Ureter (tissue), 1 donor: ENCODE measurements at places on chromosomes 1 and 21.

GRCh38 chr1:79074975-79075374 is 68.4 kb upstream of the ADGRL4 start:
- no peak for DNase-seq

DNA sequence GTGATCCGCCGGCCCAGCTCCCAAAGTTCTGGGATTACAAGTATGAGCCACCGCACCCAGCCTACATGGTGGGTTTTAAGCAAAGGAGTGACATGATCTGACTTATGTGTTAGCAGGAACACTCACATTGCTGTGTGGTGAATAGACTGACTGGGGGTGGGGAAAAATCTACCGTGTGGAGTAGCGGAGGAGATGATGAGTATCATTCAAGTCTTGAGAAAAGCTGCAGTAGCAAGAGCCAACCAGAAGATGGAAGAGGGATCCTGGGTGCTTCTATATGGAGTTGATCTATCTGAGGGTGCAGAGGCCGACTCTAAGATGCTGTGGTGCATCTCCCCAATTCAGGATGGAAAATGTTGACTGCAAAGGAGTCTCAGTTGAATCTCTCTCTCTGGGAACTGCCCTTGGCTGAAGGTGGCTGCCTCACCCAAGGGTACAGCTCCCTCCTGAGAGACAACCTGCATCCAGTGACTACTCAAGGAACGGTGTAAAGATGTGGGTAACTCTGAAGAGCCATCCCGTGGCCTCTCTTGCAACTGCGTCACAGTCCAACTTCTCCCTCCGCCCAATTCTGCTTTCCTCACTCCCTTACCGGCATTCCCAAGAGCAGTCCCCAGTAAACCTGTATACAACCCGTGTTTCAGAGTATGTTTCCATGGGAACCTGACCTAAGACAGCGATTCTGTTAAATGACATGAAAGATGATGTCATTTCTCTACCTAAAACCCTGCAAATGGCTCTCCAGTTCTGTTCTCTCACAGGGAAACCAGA is 7.4 kb upstream of the B3GALNT2 start:
- no peak for DNase-seq

GRCh38 chr1:52952112-52952511 is 25.0 kb downstream of the SCP2 start:
- DNase-seq, result no peak

DNA sequence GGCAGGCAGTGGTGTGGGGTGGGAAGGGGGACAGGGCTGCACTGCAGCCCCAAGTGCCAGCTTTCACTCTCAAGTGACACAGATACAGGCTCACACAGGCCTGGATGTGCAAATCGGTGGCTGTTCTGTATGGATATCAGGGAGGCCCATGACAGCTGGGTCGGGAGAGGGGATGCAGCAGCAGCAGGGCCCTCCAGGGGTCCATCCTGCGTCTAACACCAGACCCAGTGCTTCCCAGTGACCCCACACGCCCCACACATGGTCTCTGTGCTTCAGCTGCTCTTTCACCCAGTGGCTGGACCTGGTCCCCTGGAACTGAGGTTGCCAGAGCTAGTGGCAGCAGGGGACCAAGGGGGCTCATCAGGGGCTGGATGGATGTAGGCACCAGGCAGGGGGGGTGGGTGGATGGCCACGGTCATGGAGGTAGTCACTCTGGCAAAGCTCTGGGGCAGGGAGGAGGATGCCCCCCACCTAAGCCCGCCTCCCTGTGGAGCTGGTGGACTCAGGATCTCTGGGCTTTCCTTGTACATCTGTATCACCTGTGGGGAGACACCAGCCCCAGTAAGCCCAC is 13.9 kb downstream of the BTBD19 start:
- DNase-seq, result no peak

GRCh38 chr1:93419344-93419743 is 28.6 kb upstream of the FNBP1L start:
- DNase-seq, result no peak

- no peak for DNase-seq
Observed at GRCh38 chr1:246677842-246678241, 46.4 kb upstream of the SCCPDH start.

GRCh38 chr1:185398599-185398998 is 81.6 kb upstream of the IVNS1ABP start:
- DNase-seq, result no peak

DNA sequence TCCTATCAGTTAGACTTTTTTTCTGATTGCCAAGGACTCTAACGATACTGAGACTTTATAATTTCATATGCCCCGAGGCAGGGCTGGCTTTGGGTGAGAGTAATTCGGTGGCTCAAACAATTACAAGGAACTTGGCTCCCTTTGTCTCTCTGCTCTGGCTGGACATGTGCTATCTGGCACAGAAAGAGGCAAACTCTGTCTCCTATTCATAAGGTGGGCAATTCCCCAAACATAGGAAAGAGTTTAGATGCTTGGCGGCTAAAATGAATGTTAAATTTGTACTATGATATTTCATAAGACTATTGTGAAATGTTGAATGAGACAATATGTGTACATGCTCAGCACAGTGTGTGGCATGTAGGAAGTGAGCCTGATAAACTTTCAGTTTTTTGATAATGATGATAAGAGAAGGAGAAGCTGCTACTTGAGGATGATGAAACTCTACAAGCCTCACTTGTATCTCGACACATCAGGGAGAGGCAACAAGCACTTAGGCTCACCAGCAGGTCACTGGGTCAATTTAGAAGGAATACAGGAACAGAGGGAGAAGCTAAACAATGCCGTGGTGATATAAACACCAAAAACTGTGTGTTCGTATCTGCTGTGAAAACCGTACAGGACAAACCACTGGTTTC is 12.6 kb upstream of the NTPCR start:
- no peak for DNase-seq

DNA sequence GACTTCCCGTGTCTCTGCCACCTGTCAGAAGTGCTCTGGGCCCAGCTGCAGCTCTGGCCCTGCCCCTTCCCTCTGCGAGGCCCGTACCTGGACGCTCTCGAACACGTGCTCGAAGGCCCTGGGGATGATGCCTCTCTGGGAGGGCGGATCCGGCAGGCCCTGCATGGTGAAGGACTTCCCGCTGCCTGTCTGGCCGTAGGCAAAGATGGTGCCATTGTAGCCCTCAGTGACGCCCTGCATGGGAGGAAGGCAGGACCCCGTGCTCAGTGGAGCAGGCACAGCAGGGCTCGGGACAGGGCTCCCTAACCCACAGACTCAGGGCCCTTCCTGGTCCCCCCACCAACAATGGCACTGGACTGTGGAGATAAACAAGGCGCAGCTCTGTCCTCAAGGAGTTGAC is 2.4 kb downstream of the KIF17 start:
- no peak for DNase-seq

DNA sequence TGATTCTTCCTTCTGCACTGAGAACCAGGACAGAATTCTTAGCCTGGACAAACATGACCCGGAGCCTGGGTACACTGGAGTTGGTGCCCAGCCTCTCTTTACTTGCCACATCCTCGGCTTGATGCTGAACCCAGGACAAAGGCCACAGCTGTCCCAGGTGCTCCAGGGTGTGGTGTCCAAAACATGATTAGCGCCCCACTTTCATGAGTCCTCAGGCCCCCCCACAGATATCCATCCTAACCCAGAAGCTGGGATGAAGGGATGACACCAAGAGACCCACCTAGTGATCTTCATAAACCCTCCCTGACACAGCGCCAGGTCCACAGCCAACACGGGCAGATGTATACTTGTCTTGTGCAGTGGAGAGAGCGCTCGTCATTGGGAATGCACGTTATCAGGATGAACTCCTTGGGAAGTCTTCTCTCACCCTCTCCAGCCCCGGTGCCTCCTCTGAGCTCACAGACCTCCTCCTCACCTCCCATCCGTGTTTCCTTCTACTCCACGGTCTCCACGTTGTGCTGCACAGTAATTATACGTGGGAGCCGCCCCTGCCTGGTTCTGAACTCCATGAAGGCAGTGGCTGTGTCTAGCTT is 3.6 kb downstream of the ABCA4 start:
- no peak for DNase-seq

DNA sequence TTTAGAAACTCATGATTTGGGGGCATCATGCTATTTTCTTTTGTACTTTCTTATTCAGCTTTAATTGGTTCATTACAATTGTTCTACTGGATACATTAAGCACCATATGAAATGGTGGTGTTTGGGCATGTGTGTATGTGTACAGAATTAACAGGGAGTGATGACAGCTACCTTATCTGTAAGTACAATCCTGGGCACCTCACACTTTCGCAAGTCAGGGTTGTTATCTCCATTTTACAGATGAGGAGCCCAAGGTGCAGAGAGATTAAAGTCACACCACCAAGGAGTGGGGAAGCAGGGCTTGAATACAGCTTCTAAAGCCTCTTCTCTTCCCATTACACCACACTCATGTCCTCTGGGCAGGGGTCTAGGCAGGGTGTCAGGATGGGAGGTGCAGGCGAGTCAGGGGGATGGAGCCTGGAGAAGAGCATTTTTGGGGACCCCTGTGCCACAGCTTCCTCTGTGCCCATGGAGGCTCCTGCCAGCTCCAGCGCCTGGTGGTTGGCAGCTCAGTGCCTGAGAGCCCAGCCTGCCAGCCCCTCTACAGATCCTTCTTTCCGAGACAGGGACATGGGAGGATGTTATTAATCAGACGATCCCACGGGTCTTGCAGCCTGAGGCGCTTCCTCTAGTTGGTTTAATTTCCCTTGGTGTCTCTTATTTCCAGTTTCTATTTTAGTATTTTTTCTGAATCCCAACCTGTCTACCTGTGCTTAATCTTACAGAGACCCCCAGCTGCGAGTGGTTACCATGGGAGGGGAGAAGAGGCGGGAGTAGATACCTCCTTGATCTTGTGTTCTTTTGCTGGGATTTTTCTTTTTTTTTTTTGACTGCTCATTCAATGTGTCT is 126.2 kb upstream of the CD34 start:
- no peak for DNase-seq

DNA sequence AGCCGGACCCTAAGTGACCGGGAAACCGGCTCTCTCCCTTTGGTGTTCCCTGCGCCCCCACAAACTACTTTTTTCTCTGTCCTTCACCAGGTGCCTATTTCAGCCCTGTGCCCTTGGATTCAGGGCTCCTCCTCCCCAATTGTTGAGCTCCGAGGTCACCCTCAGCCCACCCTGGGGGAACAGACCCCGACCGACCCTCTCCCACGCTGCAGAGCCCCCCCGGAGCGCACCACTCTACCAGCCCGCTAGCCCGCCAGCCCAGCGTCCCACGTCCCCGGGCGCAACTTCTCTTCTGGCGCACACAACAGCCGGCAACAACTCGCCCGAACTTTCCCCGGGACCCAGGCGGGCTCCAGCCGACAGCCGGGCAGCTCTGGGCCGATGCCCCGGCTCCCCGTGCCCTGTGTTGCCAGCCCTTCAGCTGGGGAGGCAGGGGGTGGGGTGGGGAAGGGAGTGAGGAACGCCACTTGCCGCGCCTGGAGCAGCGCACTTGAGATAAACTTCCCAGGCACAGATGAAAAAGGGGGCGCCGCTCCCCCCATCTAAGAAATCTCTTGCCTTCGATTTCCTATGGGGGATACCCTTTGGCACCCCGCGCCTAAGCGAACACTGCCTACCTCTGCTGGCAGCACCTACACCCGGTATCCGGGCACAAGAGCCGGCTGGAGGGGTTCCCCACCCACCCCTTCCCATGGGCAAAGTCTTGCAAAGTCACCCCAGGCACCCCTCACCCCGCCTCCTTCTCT is 997 bp downstream of the CASZ1 start:
- DNase-seq, result no peak
